ENCODE measurements at places on chromosomes 7 and 10.

GRCh38 chr10:115854740-115855435, 418.1 kb downstream of the GFRA1 start:
- no peak for DNase-seq

GRCh38 chr7:1103789-1104515, 16.0 kb downstream of the GPER1 start:
- no peak for DNase-seq

- no peak for DNase-seq
These were observed 145.8 kb downstream of the DNAJB6 start for GRCh38 chr7:157482517-157483087.

DNA sequence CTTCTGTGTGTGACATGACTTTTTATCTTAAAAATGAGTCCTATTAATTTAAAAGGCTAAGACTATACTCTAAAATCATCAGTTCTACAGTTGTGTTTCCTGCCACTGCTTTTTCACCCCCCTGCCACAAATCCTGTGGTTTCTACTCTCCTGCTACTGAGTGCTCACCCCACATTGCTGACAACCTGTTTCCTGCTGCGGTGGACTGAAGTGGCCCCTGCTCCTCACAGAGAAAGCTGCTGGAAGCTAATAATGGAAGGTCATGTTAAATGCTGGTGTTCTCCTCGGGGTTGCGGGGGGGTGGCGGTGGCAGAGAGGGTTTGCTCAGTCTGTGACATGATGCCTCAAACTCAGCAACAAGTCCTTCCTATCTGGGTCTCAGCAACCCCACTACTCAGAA, 113.2 kb upstream of the INHBA start:
- no peak for DNase-seq

GRCh38 chr7:39554583-39555165, 11.5 kb upstream of the YAE1 start:
- no peak for DNase-seq
